ENCODE measurements at places on chromosomes 7 and 10.

GRCh38 chr7:36153571-36154097 lies 580 bp downstream of the EEPD1 start:
- no peak for DNase-seq

DNA sequence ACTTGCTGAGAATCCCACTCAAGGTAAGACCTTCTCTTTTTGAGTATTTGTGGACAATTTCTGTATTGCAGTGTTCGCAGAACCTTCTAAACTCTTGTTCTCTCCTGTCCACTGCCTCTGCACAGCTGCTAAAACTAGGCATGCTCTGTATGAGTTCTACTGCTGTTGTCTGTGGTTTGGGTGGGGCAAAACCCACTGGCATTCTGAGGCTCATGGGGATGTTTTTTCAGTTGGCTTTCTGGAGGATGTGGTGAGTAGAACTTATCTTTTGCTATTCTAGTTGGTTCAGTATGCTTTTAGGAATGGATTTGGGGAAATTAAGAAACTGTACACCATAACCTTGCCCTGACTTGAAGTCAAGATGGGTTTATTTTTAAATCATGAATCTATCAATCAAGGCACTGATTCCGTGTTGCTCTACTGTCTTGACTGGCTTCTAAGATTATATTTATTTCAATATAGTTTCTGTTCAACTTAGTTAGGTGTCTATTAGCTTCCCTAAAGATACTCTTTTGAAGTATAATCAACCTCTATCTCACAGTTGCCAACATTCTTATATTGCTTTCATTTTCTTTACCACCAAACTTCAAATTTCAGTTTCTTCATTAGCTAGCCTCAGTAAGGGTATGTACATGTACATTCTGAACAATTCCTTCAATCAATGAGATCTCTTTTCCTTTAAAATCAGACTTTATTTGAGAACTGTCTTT lies 25.0 kb upstream of the C1GALT1 start:
- no peak for DNase-seq

DNA sequence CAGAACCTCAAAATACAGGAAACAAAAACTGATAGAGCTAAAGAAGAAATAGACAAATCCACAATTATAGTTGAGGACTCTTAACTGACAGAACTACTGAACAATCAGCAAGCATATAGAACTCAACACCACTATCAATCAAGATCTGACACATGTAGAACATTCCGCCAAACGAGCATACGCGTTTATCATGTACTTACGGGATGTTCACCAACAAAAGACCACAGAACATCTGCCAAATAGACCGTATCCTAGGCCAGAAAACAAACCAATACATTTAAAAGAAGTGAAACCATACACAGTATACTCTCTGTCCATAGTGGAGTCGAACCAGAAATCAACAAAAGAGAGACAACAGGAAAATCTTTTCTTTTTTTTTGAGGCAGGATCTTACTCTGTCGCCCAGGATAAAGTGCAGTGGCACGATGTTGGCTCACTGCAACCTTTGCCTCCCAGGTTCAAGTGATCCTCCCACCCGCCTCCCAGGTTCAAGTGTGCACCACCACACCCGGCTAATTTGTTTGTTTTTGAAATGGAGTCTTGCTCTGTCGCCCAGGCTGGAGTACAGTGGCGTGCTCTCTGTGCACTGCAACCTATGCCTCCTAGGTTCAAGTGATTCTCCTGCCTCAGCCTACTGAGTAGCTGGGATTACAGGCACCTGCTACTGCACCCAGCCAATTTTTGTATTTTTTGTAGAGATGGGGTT lies 5.1 kb downstream of the GNA12 start:
- no peak for DNase-seq

- DNase-seq, result no peak
Measured at GRCh38 chr7:836429-836828, 4.2 kb downstream of the SUN1 start.

DNA sequence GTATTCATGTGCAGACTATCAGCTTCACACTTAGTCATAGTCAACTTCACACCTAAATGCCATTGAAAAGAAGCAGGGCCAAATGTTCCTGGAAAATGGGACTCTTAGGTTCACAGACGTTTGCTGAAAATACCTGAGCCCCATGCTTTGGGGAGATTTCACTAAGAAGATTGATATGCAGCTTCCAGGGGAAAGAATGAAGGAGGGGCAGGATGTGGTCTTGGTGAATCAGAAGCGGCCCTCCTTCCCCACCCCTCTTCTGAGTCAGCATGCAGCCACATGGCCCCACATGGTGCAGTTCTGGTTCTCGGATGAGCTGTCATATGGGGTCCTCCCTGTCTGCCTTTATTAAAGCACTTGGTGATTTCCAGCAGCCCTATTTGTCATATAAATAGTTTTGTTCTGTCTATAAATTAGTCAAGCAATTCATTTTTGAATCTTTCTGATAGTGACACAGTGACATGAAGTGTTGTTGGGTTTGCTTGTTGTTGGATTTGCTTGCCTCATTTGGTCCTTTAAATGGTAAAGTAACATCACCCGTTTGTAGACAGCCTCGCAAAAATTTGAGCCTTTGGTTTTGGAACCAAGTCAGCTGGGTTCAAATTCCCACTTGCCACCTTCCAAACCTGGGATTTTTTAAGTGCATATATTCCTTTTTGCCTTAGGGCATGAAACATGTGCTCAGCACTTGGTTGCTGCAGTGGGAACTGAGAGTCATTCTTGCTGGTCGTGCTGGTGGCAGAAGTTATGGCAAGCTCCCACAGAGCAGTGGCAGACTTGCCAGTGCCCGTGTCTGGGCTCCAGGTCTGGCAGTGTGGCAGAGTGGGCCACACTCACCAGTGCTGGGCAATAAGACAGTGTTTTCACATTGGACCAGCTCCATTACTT lies 68.1 kb upstream of the CDK6 start:
- DNase-seq, result peak; percentile 33

GRCh38 chr7:5627745-5628547 lies 153.5 kb downstream of the RNF216 start:
- DNase-seq, result no peak

- no peak for DNase-seq
Measured at GRCh38 chr7:67753891-67754290, 757.3 kb downstream of the TYW1 start.

DNA sequence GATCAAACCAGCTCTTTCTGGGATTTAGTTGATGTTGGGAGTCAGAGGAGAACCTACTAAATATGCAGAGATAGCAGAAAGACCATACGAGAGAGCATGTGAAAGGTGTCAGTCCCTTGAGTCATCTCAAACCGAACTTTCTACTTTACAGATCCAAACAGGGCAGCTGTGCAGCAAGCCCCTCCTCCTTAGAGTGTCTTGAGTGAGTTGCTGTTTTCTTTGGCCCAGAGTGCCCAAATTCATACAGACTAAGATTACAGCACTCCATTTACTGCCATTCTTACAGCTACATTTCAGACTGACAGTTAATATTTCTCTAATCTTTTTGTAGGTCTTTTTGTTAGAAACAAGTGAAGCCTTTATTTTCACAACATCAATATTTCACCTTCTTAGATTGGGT lies 53.4 kb downstream of the NRCAM start:
- DNase-seq, result no peak

- DNase-seq, result no peak
Measured at GRCh38 chr10:108462005-108462404, 1297.5 kb upstream of the SORCS1 start.

- DNase-seq, result peak; percentile 77
Measured at GRCh38 chr7:64946772-64947171, 43.7 kb downstream of the ZNF273 start.

DNA sequence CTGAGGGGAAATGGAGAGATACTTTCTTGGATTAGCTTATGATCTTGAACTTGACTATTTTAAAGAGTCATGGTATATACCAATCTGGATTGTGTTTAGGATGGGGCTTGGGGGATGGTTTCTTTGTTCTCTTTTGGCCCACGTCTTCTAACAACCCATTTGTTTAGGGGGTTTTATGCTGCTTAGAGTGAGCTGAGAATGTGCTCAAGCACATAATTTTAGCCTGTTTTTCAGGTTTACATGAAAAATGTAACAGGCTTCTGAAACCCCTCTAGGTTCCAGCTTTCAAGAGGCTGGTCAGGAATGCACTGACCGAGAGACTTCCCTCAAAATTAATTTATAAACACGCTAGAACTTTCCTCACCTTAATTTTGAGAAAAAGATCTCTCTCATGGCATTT lies 94.3 kb downstream of the AUTS2 start:
- DNase-seq, result no peak

DNA sequence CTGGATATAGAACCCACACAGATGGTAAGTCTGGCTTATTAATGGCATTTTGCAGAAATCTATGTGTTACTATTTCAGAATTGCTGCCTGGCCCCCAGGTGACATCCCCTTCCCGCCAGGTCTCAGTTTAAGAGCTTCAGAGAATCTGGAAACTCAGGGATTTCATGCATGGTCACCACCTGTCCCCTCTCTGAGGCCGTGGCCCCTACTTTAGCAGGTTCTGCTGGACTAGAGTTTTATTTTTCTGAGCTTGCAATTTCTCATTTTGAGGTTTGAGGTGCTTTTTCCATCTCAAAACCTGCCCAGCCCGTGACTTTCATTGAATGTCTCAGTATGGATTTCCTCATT lies 24.7 kb upstream of the GJD4 start:
- no peak for DNase-seq

- no peak for DNase-seq
Measured at GRCh38 chr10:97875391-97875790, 25.7 kb downstream of the GOLGA7B start.

DNA sequence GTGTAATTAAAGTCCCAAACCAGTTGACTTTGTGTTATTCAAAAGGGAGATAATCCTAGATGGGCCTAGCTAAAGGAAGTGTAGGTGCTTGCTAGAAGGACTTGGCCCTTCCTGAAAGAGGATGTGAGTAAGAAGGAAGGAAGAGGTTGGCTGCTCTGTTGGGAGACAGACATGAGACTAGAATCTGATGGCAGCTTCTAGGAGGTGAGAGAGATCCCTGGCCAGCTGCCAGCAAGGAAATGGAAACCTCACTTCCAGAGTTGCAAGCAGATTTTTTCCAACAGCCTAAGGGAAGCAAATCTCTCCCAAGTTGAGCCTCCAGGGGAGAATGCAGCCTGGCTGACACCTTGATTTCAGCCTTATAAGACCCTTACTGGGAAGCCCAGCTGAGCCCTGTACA lies 368.4 kb upstream of the ZMIZ1 start:
- no peak for DNase-seq

GRCh38 chr10:78566284-78567111 lies 502.3 kb upstream of the ZMIZ1 start:
- no peak for DNase-seq

All from glutamatergic neuron (in vitro differentiated cells).